ENCODE measurements at places on chromosomes 7 and 10.

DNA sequence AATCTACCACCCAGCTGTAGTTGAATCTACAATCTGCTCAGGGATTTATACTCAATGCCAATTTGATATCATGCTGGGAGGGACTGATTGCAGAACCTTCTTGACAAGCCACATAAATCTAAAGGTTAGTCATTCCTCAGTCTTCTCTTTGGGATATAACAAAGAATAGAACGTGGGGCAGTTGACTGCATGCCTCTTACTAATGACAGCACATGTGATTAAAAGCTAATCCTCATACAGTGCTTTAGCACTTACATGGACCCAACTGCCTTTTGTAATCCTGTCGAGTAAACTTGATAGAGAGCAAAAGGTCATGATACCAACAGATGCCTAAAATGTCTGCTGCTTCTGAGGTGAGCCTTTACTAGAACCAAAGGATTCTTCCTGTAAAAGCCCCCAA, 12.3 kb downstream of the KLHL7 start:
- no peak for DNase-seq

DNA sequence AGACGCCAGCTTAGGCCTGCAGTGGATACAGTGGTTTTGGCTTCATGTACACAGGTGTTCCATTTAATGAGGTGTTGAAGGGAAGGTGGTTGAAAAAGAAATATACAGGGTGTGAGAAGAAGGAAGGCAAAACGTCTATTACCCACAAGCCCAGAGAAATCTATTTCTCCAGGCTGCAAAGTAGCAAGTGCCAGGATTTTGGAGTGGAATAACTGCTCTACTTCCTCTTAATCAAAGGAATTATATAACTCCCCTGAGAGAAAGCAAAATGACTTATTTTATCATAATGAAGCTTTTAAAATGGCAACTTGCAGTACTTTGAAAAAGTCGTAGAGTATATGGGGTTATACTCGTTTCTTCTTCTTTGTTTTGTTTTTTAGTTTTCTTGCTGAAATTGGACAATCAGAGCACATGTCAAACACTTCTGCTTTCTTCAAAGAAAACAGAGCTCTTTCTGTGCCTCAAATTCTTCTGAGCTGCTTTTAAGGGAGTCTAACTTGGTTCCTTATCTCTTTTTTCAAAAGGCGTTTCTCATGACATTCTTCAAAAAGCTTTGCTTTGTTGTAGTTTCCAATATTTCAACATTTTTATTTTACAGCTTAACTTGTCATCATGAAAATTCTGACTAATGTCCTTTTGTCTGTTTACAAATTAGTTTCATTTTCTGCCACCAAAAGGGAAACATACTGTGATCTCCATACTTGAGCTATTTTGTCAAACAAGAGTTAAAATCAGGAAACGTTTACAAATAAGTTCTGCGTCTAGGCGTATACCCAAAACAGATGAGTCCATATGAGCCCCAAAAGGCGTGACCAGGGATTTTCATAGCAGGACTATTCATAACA, 289.7 kb downstream of the FRMD4A start:
- DNase-seq: no peak

GRCh38 chr10:116779076-116779687, 36.8 kb upstream of the HSPA12A start:
- DNase-seq: no peak

DNA sequence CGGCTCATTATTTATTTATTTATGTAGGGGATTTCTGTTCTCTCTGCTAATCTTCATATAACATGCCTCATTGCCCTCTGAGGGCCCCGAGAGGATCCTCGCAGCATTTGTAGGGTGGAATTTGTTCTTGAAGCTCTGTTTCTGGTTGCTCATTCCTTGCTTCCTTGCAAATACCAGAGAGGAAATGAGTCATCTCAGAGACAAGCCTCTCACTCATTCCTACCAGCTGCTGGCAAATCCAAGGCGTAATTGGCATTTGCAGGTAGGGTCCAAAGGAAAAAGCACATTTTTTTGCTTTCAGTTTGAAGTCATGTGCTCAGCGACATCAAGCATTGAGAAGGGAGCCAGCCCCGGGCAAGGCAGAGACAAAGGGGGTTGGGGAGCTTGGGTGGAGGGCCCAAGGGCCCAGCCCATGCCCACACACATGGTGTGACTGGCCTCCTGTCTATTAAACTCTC, 501.6 kb downstream of the GALNT17 start:
- no peak for DNase-seq

DNA sequence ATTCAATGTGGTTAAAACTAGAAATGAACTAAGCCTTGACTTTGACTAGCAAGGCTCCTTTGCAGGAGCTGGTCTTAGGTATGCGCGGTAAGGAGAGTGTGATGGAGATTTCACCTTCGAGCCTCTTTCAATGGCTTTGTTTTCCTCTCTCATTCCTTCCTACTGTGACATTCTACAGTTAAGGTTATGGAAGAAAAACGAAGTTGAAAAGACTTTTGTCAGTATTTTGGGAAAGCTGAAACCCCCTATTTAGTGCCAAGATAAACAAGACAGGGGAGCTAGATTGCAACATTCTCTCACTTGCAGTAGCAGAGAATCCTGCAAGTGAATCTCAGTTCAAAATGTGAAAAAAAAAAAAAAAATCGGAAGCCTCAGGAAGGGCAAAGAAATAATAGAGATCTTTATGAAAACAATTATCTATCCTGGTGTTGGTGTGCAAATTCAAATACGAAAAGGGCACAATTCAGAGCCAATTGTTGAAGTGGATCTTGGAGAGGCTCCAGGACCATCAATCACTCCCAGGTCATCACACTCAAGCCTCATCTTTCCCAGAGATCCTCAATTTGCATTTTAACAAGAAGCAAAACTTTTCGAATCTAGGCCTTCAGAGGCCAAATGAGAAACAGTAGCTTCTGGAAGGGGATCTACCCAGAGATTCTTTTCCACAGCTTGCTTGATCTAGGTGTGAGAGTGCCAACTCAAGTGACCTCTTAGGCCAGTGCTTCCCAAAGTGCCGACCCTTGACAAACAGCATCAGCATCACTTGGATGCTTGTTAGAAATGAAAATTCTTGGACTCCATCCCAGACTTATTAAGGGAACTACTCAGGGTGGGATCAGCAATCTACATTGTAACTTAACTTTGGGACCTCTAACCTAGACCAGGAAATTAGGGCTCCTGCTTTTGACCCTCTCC, 163.8 kb downstream of the INHBA start:
- no peak for DNase-seq

DNA sequence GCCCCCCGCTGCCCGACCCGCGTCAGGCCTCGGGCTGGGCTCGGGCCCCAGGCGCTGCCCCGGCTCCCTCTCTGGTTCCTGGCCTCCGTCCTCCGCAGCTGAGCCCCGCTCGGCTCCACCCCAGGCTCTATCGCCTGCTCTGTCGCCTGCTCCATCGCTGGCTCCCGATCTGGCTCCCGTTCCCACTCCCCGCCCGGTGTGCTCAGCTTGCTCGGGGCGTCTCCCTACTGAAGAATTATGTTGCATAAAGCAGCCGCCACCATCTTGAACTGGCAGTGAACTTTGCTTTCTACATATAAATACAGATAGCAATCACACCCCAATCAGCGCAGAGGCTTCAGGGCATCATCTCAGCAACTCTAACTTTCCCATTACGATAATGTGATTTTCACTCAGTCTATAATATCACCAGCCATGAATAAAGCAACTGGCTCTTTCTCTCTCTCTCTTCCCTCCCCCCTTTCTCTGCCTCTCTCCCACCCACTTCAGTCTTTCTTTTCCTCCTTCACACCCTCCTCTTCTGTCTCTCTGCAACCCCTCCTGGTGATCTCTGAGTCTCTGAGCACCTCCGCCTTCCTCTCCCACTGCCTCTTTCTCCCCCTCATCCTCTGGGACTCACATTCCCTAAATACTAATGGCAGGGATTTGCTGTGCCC, 43.3 kb upstream of the BTRC start:
- no peak for DNase-seq

GRCh38 chr10:77560471-77560870, 77.1 kb downstream of the KCNMA1 start:
- DNase-seq: no peak
